ENCODE measurements at places on chromosomes 16 and 17.

DNA sequence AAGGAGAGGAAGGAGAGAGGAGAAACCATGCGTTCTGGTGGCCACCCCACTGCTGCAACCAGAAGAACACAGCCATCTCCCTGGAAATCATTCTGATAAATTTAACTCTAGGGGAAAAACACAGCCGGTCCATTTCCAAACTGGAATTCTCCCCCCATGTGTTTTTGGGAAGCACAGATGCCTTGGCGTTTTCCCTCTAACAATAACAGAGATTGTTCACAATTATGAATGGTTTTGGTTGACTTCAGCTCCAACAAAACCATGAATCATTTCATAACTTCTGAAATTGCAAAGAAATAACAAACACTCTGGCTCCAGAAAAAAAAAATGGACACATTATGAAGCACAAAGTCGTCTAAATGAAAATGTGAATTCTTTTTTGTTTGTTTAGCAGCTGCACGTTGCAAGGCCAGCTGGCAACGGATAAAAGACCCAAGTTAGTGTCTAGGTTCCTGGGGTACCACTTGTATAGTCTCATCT lies 46.2 kb downstream of the GNAO1 start:
- no peak for DNase-seq

DNA sequence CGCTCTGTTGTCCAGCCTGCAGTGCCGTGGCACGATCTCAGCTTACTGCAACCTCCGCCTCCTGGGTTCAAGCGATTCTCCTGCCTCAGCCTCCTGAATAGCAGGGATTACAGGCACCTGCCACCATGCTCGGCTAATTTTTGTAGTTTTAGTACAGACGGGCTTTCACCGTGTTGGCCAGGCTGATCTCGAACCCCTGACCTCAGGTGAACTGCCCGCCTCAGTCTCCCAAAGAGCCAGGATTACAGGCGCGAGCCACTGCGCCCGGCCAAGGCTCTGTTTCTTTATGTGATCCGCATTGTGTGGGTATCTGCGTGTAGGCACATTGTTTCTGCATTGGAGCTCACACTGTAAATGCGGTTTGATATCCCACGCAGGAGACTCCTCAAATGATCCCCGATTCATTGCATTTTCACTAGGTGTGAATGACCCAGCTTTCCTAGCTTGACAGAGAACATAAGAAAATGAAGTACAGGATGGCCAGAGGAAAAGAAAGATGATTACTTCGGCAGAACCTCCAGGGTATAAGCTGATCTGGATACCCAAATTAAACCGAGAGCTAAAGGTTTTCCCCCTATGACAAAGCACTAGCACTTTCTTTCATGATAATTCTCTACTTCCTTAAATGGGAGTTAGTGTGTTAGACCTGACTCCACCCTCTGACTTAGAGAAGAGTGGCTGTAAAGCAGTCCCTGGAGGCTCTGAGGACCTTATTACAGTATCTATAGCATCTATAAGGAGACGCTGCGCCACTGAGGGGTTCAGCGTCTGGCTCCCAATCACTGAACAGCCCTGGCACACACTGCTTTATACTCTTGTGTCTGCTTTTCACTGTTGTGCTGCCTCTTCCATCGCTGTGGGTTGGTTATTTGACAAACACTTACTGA lies 17.3 kb downstream of the COTL1 start:
- no peak for DNase-seq

GRCh38 chr17:41653892-41654677 lies 29.7 kb upstream of the KRT17 start:
- DNase-seq: no peak

GRCh38 chr17:73465130-73465952 lies 153.5 kb upstream of the CDC42EP4 start:
- no peak for DNase-seq

DNA sequence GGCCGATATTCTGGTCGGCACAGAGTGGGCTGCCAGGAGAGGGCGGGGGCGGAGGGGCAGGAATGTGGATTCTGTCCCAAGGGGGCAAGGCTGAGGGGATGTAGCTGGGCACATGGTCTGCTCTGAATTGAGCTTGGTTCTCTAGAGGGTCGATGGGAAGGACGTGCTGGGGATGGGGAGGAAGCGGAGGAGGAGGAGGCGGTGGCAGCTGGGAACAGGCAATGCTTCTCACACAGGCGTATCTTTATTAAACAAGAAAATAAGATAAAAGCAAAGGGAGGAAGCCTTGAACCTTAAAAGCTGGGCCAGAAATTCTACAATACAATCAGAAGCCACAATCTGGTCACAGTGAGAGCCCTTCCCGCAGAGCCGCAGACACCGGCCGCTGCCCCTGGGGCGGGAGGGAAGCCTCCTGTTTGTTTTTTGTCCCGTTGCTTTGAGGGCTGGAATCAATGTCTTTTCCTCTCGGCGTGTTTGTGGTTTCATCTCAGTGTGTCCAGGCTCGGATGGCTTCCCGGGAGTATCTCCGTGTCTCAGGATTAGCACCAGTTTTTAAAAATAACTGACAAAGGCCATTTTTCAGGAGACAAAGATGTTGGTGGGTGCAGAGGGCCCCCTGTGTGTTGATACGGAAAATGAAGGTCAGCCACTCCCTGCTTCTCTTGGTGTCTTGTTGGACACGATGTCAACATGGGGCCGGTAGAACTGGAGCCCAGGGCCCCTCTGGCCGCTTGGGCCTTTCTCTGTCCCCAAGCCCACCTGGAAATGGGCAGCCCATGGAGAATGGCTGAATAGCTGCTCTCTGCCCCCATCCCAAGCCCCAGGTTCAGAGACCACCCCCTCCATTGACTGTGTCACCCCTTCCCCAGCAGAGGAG lies 12.3 kb upstream of the SLC7A5 start:
- no peak for DNase-seq
